Gastroesophageal sphincter (tissue), 4 donors: ENCODE measurements at places on chromosomes 16 and 17.

DNA sequence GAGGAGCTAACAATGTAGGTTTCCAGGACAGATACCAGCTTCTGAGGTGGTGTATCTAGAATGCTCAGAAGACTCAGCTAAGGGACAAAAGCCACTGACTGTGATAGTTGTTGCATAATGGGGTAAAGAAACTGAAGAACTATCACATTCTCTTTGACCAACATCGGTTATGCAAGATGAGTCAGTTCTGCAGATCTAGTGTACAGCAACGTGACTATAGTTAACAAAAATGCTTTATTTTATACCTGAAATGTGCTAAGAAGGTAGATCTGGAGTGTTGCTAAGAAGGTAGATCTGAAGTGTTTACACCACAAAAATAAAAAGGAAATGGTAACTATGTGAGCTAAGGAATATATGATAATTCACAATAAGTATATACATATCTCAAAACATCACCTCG lies 2.5 kb downstream of the KRTAP9-6 start:
- H3K27me3 ChIP-seq: peaks cover 10% of the 10 kb centered on the region
- no peaks in the 10 kb centered on the region for H3K36me3 ChIP-seq
- ATAC-seq: no peak
- H3K4me1 ChIP-seq: no peaks in the 10 kb centered on the region

DNA sequence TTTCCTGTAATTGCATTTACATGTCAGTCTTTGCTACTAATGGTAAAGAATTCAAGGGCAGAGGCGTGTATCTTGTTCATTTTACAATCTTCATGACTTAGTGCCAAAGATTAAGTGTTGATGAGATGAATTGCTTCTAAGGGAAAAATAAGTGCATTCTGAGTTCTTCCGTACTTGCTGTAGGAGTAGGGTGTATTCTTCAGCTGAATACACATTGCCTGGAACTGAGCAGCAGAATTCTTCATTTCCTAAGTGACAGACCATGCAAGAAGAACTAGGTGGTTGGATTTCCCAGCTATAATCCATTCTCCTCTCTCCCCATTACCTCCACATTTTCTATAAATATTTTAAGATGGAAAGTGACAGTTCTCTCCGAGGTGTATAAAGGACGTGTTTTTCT lies 104.8 kb downstream of the CACNG3 start:
- H3K36me3 ChIP-seq: no peaks in the 10 kb centered on the region
- no peak overlapping the region for H3K27ac ChIP-seq
- no peaks in the 10 kb centered on the region for H3K4me1 ChIP-seq

- peaks cover 29% of the 10 kb centered on the region for H3K4me1 ChIP-seq
- H3K27me3 ChIP-seq: no peaks in the 10 kb centered on the region
- H3K36me3 ChIP-seq: no peaks in the 10 kb centered on the region
- peak overlapping the region; percentile 61 for H3K4me3 ChIP-seq
Measured at GRCh38 chr17:27354051-27354490, 60.2 kb downstream of the WSB1 start.

GRCh38 chr16:86625821-86626220 lies 47.5 kb downstream of the FOXL1 start:
- ATAC-seq: no peak
- H3K27ac ChIP-seq: no peak overlapping the region
- no peaks in the 10 kb centered on the region for H3K36me3 ChIP-seq

DNA sequence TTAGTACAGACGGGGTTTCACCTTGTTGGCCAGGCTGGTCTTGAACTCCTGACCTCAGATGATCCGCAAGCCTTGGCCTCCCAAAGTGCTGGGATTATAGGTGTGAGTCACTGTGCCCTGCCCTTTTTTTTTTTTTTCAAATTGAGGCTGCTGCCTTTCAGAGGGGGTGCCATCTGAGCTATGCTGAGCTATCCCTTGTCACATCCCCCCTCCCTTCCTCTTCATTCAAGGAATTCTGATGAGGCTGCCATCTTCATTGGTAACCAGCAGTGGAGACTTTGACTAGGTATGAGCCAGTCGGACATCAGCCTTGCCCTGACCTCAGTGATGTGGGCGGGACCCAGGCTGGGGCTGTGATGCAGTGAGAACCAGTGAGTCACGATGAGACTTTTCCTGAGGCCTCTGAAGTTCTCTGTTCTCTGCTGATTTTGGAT lies 24.4 kb upstream of the GPT2 start:
- no peaks in the 10 kb centered on the region for H3K27me3 ChIP-seq
- H3K36me3 ChIP-seq: no peaks in the 10 kb centered on the region
- H3K4me1 ChIP-seq: peaks cover 20% of the 10 kb centered on the region
- H3K27ac ChIP-seq: no peak overlapping the region
- no peak for ATAC-seq

DNA sequence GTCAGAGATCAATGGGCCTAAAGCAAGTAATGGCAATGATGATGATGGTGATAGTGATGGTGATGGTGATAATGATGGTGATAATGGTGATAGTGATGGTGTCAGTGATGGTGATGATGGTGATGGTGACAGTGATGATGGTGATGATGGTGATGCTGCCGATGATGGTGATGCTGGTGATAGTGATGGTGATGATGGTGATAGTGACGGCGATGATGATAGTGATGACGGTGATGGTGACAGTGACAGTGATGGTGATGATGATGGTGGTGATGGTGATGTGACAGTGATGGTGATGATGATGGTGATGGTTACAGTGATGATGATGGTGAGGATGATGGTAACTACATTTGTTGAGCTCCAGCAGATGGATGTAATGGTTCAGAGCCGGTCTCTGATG lies 30.8 kb upstream of the OR4D1 start:
- H3K27me3 ChIP-seq: peaks cover 30% of the 10 kb centered on the region
- ATAC-seq: no peak
- no peak overlapping the region for H3K27ac ChIP-seq
- H3K4me1 ChIP-seq: no peaks in the 10 kb centered on the region
